ENCODE measurements at places on chromosomes 1 and 21.

DNA sequence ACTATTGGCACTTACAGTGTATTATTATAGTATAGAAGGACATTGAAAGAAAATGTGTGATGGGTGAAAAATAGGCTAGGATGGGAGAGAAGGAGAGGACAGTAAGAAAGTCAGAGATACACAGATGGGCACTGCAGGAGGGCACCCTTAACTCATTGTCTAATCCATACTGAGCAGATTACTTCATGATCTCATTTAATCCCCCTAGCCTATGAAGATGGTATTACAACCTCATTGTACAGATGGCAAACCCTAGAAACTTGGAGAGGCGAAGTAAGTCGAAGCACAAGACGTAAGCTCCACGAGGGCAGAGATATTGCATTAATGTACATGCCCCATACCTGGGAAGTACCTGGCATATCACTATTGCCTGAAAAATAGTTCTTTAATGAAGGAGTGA is 346.9 kb upstream of the DAB1 start:
- DNase-seq = no peak

DNA sequence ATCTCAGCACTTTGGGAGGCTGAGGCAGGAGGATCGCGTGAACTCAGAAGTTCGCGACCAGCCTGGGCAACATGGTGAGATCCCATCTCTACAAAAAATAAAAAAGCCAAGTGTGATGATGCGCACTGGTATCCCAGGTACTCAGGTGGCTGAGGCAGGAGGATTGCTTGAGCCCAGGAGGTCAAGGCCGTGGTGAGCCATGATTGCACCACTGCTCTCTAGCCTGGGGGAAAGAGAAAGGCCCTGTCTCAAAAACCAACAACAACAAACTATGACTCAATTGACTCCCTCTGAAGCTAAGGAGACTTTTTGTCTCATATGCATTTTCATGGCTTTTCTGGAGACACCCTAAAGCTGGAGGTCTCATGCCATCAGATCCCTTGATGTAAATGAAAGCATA is 118.8 kb downstream of the CCDC185 start:
- no peak for DNase-seq

- no peak for DNase-seq
Observed at GRCh38 chr1:183139281-183139942, 46.7 kb upstream of the LAMC2 start.

DNA sequence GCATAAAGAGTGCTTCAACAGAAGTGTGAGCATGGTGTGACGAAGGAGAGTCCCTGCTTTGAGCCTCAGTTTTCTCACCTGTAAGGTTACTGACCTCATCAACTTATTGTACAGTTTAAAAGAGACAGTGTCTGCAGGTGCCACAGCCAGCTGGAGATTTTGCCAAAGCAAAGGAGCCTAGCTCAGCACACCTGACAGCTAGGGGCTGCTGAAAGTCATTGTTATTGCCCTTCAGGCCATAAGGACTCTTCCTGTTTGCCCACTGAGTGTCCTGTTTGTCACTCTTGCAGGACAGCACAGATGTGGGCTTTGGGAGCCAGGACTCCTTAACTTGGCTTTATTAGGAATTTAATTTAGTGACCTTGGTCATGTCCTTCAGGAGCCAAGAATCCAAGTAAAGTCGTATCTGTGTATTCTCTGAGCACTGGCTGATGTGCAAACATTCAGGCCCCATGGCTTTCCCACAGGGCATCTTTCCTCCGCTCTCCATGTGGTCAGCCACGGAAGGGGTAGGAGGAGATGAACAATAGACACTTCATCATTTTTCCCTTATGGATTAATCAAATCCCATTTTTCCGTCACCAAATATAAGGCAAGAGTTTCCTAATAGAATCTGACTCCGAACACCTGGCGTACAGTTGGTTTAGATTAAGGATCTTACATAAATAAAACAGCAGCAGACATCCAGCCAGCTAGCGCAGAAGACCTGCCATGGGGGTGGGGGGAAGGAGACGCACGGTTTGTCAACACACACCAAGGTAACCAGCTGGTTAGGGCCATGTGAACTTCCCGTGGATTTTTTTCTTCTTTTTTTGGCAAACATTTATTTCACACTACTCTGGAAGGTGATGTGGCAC is 43.1 kb upstream of the KANK4 start:
- DNase-seq = no peak

GRCh38 chr1:96568639-96569038 is 152.9 kb upstream of the PTBP2 start:
- no peak for DNase-seq

DNA sequence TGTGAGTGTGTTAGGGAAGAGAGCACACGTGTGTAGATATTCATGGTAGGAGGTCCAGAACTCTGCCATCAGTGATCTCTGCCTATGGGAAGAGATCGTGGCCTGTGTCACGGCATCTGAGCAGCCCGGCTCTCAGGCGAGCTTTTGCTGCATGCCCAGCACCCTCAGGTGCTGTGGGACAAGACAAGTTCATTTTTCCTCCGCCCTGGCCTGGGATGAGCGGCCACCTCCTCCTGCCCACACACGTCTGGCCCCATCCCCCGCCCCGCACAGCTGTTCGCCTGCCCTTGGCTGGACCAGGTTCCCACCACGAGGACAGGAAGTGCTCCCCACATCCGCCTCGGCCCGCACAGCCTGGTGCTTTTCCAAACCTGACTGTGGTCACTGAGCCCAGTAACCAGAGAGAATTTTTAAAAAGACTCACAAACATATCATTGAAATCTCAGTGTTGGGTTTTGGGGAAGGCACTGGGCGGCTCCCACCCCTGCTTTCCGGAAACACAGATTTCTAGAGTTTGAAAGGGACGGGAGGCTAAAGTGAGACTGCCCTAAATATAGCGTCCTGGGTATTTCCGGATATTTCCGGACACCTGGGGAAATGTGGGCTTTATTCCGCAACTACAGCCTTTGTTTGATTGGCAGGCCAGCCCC is 18.0 kb downstream of the BMP8A start:
- no peak for DNase-seq

DNA sequence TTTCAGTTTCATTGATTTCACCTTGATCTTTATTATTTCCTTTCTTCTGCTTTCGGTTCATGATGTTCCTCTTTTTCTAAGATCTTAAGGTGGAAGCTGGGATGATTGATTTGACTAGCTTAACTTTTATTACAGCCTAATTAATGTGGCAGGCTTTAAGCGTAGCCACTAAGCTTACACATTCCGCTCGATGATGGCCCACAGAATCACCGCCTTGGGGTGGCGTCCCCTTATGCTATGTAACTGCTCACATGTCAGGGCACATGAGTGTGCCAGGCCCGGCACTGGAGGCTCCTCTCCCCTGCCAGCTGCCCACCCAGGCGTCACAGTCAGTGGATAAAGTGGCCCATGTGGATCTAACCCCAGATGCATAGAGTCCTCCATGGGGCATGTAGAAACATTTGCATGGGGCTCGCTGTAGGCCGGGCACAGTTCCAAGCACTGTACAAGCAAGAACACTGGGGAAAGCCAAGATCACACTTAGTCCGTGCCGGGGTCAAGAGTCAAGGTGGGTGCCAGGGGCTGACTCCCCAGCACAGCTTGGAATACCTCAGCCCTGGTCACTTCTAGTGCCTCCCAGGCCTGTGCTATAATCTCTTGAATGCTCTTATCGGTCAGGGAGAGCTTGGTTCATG is 41.7 kb downstream of the PKNOX1 start:
- no peak for DNase-seq

DNA sequence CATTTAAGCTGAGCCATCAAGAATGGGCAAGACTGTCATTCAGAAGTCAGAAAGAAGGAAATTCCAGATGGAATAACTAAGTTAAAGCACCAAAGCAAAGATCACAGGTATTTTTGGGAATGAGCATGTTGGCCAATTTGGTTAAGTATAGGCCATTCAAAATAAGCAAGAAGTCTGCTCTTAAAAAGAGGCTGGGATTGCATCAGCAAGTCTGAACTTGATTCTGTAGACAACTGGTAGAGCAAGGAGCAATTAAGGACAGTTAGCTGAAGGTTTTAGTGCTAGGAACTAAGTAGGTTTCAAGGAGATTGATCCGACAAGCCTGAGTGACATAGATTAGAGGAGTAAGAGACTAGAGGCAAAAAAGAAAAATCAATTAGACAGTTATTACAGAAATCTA is 8.4 kb downstream of the ANKRD45 start:
- DNase-seq = no peak
